ENCODE measurements at places on chromosomes 7 and 10.

- DNase-seq, result no peak
These were observed 25.8 kb upstream of the PCGF5 start for GRCh38 chr10:91194497-91195179.

- no peak for DNase-seq
These were observed 66.9 kb downstream of the BBS9 start for GRCh38 chr7:33196221-33196620.

- no peak for DNase-seq
These were observed 135.9 kb downstream of the HIBADH start for GRCh38 chr7:27526611-27527347.

DNA sequence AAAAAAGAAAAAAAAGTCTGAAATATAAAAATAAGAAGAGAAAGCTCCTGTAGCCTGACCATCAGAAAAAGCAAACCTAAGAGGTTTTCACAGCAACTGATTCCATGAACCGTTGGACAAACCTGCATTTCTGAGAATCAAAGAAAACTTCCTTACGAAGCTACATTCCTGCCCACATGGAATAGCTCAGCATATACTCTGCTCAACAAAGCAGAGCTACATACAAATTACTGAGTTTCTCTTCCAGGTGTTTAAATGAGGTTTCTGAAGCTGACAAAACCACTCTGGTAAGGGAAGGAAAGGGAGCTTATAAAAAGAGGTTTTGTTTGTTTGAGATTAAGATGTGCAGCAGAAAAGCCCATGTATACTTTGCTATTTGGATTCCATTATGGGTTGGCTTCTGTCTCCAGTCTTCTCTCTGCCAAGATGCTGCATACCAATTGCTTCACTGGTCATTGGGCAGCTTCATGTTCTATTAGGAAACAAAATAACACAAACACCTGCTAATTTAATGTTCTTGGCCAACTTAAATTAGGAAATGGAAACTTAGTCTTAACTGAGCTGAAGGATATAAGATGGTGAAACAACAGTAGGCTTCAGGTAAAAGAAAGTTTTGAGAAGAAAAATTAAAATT, 314.1 kb downstream of the LRRTM3 start:
- no peak for DNase-seq

DNA sequence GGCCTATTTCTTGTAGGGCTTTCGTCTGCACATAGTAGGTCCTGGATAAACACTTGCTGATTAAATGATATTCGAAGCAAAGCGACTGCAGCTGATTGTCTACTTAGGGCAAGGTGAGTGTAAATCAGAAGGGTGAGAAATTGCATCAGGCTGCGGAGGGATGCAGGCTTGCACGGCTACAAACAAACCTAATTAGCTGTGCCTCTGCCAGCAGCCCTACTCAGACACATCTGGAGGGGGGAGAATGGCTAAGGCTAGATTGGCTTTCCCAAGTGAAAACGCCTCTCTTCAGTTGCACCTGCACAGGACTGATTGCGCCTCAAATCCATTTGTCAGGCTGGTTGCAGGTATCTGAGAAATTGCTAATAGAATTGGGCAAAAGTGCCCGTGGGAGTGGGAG, 247.5 kb downstream of the DPP6 start:
- no peak for DNase-seq

DNA sequence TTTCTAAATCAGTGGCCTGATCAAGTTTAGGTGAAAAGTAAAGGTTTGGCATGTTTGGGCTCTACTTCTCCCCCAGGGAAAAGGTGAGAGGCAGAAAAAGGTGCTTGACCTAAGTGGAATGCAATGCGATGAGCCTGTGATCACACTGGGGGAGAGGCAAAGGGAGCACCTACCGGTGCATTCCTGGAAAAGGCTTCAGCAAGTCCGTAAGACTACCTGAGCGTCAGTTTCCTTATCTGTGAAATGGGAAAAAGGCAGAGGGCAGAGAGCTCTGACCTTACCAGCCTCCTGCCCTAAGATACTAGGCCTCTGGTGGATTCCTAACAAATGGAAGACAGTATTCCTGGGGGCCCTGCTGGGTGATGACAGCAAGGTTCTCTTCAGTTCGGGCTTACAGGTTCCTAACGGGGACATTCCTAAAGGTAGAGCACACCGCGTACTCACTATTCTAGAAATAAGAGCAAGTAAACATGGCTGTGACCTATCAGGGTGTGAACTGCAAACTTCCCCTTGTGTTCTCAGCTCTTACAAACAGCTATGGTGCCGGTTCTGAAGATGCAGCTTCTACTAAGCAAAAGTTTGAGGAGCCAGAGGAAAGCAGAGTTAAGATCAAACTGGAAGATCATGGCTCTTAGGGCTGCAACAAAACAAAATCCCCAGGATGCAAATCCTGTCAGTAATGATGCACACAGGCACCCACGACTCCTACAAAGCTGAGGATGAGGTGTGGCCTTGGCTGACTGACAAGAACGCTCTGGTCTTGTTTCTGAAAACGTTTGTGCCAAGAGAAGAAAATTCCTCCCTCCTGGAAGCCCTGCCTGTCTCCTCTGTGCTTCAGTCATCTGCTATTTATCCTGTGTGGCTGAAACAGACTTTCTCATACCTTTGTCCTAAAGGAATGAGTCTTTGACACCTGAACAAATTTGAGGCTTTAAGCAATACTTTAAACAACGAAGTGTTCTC, 13.3 kb upstream of the ACSL5 start:
- DNase-seq, result no peak

- no peak for DNase-seq
These were observed 248.0 kb upstream of the FZD8 start for GRCh38 chr10:35889971-35890675.

- no peak for DNase-seq
These were observed 9.0 kb downstream of the IQCE start for GRCh38 chr7:2567679-2568278.

DNA sequence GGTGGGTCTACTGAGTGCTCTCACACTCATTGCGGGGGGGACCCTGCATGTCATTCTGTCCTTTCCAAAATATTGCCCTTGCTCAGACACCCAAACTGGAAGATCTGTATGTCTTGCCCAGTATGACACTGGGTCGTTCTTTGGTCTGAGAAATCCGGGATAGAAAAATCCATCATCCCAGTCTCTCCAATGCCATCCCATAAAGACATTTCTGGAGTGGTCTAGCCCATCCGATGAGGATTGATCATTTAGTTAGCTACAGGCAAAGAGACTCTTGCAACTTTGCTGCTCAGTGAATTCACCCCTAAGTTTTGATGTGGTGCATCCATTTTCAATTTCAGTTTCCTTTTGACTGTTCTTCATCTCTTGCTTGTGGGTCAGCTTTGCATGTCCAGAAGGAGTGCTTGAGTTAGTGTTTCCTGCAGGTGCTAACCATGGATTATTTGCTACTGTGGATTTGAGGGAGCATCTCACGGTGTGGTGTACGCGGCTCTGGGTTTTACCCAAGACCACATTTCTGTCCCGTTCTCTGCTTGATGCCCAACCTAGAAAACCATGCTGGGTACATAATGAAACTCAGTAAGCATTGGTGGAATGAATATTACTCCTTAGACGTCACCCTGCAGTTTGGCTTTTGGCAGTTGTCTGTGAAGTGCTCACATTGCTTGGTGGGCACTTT, 247.0 kb upstream of the MKI67 start:
- no peak for DNase-seq

DNA sequence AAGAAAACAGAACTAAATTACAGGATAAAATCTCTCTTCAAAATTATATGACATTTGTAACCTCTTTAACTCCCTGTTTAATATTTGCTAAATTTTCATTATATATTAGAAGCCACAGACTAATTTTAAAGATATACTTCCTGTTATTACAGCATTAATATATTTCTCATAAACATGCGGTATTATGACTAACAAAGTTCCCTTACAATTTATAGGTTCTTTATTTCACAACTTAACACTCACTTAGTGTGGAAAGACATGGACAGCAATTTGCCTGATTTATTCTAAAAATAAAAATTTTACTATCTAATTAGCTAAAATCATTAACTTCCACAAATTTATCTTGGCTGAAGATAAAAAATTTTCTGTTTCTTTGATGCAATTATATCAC, 29.0 kb downstream of the CTNNA3 start:
- DNase-seq, result no peak

DNA sequence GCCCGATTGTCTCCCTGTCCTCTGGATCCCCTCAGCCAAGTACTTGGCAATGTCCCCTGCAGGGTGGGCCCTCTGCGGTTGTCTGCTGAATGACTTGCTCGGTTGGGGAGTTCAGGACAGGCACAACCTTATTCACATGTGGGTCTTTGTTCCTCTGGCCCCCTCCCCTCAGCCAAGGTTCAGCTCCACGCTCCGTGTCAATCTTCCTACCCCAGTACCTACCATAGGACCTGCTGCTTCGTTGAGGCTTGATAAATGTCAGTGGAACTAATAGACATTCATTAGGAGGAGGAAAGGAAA, 7.1 kb downstream of the CPA5 start:
- DNase-seq, result no peak

- no peak for DNase-seq
These were observed 265.2 kb upstream of the CSTF2T start for GRCh38 chr10:51964630-51965029.

DNA sequence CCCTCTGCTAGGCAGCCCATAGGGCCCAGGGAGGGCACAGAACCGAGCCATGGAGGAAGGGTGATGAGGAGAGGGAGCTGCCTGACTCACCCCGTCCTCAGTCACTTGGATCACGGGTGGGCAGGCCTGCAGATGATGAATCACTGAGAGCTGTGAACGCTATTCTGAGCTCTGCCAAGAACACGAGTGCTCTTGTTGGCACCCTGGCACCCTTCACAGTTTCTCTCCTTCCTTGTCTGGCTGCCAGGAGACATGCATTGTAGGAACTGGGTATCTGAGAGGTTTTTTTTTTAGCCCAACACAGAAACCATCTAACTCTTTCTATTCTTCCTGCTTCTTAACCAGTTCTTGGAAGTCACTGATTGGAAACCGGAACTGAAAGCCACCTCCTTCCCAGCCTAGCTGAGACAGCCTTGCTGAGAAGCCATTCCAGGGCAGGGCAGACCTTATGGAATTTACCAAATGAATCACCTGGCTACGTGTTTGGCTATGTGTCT, 82.1 kb downstream of the SLC37A3 start:
- no peak for DNase-seq

- no peak for DNase-seq
These were observed 17.3 kb downstream of the ZNF438 start for GRCh38 chr10:31014161-31014875.

- DNase-seq, result no peak
These were observed 151.1 kb downstream of the DGKB start for GRCh38 chr7:14751461-14751860.

GRCh38 chr7:29588900-29589696, 25.5 kb downstream of the PRR15 start:
- DNase-seq, result peak; percentile 9

GRCh38 chr7:34831436-34831835, 173.4 kb downstream of the NPSR1 start:
- no peak for DNase-seq

GRCh38 chr7:36802459-36803135, 78.3 kb upstream of the AOAH start:
- no peak for DNase-seq

DNA sequence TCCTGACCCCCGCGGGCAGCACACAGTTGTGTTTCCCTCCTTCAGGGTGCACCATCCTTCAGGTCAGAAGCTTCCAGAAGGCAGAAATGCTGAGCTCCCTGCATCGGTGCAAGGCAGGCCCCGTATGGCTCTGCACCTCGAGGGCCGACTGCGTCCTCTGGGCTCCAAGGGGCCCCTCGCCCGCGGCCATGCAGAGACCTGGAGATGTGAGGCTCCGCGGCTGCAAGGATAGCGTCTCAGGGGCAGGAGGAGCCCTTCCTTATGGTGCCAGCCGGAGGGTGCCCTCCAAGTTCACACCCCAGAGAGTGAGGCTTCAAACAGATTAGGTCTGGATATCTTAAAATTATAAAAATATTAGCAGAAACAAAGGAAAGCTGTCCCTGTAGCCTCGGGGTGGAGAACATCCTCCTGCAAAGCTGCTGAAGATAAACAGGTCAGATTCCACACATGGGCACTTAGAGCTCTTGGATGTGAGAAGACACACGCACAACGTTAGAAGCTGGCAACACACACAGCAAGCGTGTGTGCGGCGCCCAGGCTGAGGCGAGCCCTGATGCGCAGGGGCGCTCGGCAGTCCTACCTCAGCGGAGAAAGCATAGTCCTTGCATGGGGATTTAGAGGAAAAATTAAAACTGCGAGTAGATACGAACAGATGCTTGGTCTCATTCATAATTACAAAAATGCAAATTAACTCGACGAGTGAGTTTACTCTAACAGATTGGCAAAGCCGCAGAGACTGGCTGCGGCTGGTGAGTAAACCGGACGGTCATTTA, 20.4 kb downstream of the KNDC1 start:
- DNase-seq, result no peak

- no peak for DNase-seq
These were observed 184.4 kb downstream of the LRRTM3 start for GRCh38 chr10:67110286-67110685.

DNA sequence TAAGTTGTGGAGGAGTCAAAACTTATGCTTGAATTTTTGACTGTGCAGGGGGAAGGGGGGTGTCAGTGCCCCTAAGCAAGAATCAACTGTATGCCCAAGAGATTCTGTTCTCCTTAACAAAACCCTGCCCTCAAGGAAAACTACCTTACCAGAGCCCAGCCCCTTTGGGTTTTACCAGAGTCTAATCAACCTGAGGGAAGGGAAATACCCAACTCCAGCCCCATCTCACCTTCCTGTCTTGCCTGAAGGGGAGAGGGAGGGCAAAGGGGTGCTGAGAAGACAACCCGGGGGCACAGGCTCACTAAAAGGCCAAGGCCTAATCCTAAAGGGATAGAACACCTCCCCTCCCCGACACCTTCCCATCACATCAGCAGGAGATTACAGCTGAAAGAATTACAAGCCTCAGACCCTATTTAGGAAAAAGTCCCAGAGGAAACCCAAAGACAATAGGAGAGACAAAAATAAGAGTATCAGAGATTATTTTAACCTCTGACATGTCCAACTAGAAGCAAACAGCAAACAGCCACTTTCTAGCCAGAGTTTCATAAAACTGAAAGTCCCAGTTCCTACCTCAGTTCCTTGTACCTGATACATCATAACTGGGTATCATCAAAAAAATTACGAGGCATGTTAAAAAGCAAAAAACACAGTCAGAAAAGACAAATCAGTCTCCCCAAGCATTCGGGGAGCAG, 26.8 kb upstream of the C7orf33 start:
- no peak for DNase-seq

DNA sequence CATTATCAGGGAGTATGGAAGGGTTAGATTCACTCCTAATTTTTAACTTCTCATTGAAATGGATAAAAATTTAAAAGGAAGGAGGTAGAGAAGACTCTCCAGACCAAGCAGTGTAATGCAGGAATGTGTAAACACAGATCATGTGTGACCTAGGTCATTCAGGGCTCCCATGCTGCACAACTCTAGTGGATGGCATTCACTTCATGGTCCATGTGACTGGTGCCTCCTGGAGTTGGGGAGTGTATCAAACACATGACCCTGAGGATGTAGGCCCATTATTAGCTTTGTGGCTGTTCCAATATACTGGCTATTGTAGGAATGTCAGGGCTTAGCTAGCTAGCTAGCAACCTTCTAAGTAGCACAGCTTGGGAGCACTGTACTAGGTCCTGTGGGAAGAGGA, 109.9 kb downstream of the SLC25A13 start:
- no peak for DNase-seq

All from NCI-H510A treated with DMSO at 0.1 percent for 48 hours (cell line).